ENCODE measurements at places on chromosomes 13 and 19.

- DNase-seq = no peak
These were observed 95.0 kb downstream of the LIG4 start for GRCh38 chr13:108120302-108120701.

DNA sequence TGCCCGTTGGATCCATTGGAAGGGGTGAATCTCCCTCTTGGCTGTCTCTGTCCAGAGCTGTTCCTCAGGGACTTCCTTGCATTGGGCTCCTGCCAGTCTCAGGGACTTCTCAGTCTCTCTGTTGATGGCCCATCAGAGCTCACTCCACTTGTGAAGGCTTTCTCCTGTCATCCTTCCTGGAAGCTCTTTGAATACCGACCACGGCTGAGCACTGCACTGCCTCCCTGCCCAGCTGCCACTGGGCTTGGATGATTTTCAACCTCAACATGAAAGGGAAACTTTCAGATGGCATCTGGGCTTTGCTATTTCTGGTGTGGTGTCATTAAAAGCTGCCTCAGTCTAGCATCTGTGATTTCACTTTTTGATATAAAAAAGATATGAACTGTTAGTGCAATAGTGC is 66.1 kb upstream of the ANKRD10 start:
- no peak for DNase-seq

- DNase-seq = no peak
These were observed 18.9 kb upstream of the TFDP1 start for GRCh38 chr13:113565526-113566226.

DNA sequence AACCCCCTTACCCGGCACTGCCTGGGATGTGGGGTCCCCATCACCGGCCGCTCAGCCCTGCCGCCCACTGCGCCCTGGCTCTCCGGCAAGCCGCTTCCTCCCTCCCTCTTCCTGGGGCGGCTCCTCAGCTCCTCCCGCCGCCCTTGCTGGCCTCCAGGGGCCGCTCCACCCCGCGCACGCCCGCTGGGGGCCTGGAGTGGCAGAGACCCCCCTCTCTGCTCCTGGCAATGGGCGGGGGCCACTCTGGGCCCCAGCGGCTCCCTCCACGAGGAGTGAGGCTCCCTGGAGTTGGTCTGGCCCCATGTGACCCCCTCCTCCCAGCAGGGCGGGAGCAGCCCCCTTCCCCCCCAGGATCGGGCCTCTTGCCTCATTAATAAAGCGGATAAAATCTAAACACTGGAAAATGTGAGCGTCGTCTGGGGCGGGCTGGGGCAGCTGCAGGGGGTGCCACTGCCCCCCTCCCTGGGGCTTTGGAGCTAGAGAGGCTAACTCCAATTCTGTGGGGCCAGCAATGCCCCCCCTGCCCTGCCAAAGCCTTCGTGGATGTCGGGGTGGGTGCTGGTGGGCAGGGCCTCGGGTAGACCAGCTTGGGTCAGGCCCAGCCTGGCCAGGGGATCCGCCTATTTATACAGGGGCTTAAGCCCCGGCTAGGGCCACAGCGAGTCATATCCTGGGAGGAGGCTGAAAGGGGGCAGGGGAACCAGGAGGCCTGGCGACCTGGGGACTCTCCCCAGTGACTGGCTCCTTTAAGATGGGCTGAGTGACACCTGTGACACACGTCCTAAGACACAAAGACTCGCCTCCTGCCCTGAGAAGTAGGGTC is at the start of gene PTGER1:
TSS of gene PTGER1 (minus strand) at position 104 of the 823 bp plus-strand sequence. CDS start 1,034 bp downstream, outside the sequence.
- no peak for DNase-seq

DNA sequence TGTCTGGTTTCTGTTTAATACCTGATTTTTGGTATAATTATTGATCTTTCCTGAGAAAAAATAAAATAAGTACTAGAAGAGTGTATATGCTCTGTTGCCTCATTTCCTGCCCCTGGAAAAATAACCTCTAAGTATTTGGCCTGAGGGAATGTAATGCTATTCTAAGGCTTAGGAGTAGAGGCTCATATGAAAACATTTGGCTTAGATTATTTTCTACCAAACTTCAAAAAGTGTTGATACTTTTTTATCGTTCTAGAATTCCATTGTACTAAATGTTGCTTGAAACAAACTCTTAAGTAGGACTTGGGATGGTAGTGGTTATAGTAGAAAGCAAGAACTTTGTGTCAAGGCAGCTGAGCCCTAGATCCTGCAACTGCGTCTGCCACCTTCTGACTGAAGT is 57.8 kb downstream of the COG3 start:
- peak; percentile 53 for DNase-seq

GRCh38 chr13:79392882-79393563 is 13.0 kb downstream of the RBM26 start:
- peak; percentile 39 for DNase-seq

DNA sequence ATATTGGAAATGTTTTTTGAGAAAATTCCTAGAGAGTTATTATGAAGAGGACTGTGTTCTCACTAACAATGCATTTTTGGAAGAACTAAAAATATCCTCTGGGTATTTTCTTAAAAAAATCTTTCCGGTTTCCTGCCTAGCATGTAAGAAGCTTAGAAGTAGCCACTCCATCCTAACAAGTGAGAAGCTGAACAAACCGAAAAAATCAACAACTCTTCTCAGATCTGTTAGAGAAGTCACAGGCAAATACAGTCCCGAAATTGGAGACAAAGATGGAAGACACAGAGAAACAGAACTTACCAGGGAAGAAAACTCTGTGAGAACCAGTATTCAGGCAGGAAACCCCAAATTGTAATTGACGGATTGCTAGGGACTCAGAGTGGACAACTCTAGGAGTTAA is 173.0 kb downstream of the KLF12 start:
- DNase-seq = no peak

DNA sequence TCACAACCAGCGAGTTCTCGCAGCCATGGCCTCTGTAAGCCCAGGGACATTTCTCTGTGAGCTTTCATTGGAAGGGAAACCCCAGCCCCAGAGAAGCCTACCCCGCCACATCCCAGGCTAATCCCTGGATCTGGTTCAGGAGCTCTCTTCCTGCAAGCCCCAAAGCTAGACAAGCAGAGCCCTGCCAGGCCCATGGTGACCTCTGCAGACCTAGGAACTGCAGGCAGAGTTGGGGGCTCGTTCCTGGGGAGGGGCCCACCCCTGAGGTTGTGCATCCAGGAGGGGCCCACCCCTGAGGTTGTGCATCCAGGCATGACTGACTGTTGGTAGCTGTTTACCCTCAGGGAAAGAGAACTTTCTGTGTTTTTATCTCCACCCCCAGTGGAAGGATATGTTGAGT is 21.7 kb downstream of the KCTD15 start:
- no peak for DNase-seq
